ENCODE measurements at places on chromosomes 5 and 9.
A peak's percentile ranks its signal among the peaks of the same experiment; 100 is the strongest.

DNA sequence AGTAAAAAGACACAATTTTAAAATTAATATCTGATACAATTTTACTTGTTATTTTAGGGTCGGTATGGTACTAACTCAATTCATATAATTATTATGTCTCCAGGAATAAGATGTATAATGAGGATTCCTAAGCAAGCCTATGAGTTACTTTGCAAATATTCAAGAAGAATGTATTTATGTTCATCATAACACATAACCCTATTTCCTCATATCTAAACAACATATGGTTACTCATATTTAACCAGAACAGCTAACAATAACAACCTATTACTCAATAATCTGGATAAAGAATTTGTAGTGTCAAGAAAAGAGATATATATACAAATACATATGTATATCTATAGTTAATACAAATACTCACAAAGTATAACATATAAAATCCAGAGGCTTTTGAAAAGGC is 285.9 kb downstream of the ARL15 start:
- no peak for DNase-seq

GRCh38 chr9:119004618-119004990 is 364.6 kb downstream of the BRINP1 start:
- DNase-seq: no peak

- no peak for DNase-seq
These were observed 132.2 kb downstream of the EBF1 start for GRCh38 chr5:158967541-158967940.

DNA sequence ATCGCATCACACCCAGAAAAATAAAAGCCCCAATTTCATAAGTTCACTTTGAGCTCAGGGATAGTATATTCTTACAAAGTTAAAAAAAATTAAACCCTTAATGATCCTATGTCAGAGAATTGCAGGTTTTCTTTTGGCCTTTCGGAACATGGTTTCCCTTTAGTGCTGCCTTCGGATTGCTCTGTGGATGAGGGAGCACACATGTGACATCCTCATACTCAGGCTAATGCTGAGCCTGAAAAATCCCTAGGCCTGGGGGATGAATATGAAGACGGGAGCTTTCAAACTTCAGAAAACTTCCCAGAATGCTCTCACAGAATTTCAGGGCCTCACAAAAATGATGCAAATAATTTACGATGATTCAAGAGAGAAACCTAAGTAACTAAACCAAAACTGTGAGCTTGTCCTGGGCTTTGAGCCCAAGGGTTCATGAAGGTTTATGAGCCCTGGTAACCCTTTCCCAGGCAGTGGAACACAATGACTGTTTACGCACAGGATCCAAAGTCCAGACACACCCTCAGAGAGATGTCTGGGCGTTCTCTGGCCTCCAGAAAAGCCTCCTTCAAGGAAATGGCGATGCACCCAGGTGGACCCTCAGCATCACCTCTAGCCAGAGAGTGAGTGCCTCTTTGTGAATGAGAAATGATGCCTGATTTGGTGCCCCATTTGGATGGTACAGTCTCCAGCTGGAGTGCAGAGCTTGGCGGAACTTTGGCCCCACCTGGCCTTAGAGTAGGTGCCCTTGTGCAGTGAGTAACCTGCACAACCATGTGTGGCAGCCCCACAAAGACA is 145.4 kb downstream of the ENTREP1 start:
- no peak for DNase-seq

GRCh38 chr5:147558826-147559225 is 49.0 kb upstream of the DPYSL3 start:
- no peak for DNase-seq

GRCh38 chr9:131290036-131290766 is 678 bp downstream of the PLPP7 start:
- DNase-seq: no peak

GRCh38 chr5:170315154-170315553 is 17.6 kb upstream of the LCP2 start:
- no peak for DNase-seq

- no peak for DNase-seq
These were observed 64.8 kb upstream of the SLC1A1 start for GRCh38 chr9:4425319-4426045.

DNA sequence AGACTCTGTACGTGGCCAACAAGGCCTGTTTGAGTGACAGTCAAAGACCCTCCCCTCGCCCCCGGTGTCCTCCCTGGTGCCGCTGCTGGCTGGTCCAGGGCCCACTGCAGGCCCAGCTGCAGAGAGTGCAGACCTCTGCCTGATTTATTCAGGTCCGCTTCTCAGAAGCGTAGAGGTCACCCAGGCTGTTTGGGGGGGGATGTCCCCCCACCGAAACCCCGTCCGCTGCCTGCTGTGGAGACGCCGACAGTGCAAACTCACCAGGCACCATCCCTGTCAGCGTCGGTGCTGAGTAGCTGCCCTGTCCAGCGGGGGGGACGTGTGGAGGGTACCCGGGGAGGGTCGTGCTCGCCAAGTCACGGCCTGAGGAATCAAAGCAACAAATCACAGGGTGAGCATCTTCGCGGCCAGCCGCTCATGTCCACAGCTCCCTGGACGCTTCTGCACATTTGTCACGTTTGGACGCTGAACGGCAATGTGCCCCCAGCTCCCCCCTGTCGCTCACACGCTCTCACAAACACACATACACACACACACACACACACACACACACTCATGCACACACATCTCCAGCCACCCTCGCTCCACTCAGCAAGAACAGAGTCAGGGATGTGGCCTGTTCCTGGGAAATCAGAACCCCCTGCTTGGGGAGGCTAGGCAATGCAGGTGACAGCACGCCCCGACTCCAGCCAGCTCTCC is 152.2 kb downstream of the PAX5 start:
- DNase-seq: no peak

- DNase-seq: no peak
These were observed 671 bp downstream of the RGS14 start for GRCh38 chr5:177358370-177358819.

- DNase-seq: no peak
These were observed 50.1 kb downstream of the ADAMTS2 start for GRCh38 chr5:179294891-179295777.

DNA sequence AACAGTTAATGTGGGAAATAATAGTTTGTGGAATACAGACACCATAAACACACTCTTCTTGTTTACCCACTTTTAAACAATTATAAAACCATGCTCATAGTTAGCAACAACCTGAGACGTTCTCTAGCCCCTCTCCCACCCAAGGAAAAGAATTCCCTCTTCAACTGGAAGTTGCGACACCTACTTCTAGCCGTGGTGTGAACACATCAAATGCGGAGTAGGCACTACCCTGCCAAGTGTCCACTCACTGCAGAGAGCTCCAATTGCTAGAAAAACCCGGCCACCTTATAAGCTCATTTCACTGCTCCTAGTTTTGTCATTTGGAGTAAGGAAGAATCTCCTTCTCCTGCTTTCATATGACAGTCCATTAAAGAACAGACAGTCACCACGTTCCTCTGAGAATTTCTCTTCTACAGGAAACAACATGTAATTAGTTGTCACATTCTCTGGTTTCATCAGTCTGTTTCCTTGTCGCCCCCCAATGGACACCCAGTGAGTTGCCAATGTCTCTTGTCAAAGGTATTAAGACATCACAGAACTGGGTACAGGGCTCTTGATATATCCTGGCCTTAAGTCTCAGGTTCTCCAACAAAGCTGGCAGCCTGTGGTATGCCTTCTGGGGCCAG is 47.3 kb downstream of the PRLR start:
- peak; percentile 13 for DNase-seq

GRCh38 chr9:36488389-36488756 is 84.3 kb upstream of the MELK start:
- DNase-seq: no peak

DNA sequence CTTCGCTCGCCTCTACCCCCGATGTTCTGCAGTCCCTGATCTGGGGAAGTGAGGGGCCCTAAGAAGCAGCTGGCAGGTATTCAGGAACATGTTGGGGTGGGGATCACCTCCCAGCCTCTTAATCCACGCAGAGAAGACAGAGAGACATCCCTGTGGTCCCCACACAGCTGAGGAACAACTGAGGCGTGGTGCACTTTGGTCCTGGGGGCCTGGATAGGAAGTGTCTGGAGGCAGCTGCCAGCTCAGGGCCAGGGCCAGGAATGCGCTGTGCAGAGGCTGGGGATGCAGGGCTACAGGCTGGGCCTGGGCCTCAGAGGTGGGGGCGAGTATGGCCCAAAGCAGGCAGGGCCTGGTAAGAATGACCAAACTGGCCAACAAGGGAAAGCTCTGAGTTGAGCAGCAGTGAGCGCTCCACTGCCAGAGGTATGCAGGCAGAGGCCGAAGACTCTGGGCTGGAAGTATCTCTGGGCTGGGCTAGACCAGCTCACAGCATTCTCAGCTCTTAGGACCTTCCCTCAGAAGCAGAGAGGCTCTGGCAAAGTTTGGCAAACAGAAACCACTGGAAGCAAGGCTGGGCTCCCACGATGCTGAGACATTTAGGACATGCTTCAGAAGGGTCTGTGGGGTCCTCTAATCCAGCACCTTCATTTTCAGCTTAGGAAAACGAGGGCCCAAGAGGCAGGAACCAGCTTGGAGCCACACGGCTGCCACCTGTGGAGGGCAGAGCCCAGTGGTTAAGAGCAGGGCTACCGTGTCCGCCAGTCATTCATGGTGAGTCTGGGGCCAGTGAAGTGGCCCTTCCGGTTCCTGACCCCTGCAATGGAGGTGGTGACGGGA is 174.4 kb downstream of the GAPVD1 start:
- DNase-seq: no peak

GRCh38 chr5:21030981-21031380 is 1043.0 kb upstream of the CDH18 start:
- DNase-seq: no peak

DNA sequence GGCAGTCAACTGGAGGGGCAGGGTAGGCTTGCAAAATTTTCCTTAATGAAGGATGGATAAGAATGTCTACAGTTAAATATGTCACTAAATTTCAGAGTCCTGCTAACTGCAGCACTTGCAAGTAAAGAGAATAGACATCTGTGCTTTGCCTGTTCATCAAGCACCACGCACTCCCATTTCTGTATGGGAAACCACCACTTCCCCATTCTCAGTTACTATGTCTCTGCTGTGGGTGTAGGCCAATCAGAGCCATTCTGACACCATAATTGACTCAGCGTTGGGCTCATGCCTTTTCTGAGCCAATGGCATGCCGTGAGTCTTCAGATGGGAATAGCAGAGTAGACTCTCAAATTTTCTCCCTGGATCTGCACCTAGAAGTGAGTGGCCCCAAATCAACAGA is 247.5 kb downstream of the GABRB2 start:
- no peak for DNase-seq

DNA sequence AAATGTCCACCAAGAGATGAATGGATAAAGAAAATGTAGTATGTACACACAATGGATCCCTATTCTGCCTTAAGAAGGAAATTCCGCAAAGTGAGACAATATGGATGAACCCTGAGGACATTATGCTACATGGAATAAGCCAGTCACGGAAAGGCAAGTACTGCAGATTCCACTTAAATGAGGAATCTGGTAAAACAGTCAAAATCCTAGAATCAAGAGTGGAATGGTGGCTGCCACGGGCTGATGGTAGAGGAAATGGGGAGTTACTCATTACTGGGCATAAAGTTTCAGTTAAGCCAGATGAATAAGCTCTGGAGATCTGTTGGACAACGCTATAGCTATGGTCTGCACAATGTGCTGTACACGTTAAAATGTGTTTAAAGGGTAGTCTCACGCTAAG is 47.2 kb downstream of the STK10 start:
- DNase-seq: no peak

DNA sequence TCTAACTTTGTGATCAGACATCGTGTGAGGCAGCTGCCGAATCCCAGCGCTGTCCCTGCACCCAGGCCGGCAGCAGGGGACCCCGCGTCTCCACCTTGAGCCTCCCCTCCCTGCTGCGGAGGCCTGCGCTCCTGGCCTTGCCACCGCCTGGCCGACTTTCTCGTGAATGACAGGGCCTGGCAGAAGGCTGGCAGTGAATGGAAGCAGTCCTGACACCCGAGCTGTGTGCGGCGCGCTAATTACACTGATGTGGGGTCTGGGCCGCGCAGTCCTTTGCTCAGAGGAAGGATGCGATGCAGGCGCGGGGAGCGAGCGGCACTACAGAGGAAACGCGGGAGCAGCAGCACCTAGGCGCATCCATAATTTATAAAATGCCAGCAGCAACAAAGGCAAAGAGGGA is 40.3 kb downstream of the POU4F3 start:
- no peak for DNase-seq

GRCh38 chr9:95296761-95297160 is 20.7 kb downstream of the FANCC start:
- DNase-seq: no peak

DNA sequence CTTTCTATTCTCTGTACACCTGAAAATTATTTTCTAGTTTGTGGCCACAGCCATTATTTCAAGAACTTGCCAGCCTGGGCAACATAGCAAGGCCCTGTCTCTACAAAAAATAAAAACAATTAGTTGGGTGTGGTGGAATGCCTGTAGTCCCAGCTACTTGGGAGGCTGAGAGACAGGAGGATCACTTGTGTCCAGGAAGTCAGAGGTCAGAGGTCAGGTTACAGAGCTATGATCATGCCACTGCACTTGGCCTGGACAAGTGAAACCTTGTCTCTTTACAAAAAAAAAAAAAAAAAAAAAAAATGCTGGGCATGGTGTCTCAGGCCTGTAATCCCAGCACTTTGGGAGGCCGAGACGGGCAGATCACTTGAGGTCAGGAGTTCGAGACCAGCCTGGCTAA is 58.3 kb downstream of the HMGCR start:
- DNase-seq: no peak

- DNase-seq: no peak
These were observed 256.5 kb upstream of the FBXL7 start for GRCh38 chr5:15243301-15244020.

DNA sequence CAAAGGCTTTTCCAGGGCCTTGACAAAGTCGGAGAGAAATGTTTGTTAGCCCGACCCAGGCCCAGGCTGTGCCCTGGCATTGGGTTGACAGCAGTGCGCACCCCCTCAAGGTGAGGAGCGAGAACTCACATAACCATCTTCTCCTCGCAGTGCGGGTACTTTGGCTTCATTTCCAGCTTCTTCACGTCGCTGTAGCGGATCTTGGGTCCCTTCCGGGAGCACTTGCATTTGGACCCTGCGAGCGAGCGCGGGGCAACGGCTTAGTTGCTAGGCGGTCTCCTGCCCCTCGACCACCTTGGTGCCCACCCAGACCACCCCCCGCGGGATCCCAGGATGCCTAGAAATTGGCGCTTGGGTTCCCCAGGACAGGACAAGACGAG is 496 bp downstream of the CXCL14 start:
- no peak for DNase-seq

DNA sequence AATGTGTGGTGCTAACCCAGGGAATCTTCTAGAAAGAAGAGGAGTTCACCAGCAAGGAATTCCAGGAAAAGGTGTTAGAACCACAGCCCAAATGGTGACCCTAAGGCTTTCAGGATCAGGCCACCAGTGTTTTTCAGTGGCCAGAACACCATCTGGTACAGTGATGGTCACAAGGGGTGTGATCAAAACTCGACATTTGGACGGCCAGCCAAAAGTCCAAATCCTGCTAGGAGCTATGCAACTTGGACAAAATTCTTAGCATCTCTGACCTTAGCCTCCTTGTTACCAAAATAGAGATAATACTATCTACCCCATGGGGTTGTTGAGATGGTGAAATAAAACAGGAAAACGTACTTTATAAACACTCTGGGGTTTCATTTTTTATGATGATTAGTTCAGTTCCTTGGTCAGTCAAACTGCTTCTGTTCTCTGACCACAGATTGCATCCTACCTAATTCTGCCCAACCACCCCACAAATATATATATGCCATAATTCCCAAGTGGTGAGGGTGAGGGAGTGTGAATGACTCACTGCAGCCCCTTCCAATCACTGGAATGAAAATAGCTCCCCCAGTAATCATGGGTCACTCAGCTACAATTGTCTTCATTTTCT is 210.3 kb downstream of the CDK5RAP2 start:
- DNase-seq: no peak

- no peak for DNase-seq
These were observed 78.9 kb upstream of the PAPPA start for GRCh38 chr9:116074658-116075057.
